ENCODE measurements at places on chromosomes 7 and 10.

GRCh38 chr10:85047979-85048378, 719.6 kb downstream of the CCSER2 start:
- no peak for DNase-seq

GRCh38 chr10:29816801-29817558, 182.2 kb upstream of the SVIL start:
- DNase-seq, result no peak

DNA sequence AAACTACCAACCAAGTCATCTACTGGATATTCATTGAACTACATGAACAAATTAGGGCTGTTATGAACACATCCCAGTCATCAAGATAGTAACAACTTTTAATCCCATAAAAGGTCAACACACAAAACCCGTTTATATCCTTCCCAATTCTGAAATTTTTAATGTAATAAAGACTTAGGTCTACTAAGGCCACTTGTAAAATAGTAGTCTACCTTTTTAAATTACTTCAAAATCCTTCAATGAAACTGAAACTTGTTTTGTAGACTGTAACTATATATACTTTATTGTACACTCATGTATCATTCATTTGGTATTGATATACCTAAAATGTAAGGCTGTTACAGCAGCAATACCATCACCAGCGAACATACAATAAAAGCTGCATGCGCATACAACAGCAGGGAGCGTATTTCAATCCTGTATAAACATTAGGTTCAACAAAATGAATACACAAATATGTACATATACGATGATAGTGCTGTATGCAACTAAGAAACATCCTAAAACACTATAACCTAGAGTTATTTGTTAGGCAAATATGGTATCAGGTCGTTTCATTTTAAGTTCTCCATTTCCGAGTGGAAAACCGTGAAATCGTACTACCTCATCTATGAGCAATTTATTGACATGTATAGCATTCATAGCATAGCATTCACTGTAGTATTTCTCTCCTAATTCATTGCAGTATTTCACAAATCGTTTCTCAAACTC, 973 bp downstream of the ATAD1 start:
- peak; percentile 9 for DNase-seq

- no peak for DNase-seq
Observed at GRCh38 chr7:86454753-86455152, 189.0 kb upstream of the GRM3 start.

DNA sequence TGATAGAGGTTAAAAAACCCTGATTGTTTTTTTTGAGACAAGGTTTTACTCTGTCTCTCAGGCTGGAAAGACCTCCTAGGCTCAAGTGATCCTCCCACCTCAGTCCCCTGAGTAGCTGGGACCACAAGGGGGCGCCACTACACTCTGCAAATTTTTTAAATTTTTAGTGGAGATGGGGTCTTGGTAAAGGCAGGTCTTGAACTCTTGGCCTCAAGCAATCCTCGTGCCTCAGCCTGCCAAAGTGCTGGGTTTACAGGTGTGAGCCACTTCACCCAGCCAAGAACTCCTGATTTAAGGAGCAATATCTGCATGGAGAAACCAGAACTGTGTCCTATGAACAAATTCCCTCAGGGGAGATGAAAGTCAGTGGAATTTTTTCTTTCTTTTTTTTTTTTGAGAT, 7.3 kb upstream of the KLHDC10 start:
- peak; percentile 38 for DNase-seq

DNA sequence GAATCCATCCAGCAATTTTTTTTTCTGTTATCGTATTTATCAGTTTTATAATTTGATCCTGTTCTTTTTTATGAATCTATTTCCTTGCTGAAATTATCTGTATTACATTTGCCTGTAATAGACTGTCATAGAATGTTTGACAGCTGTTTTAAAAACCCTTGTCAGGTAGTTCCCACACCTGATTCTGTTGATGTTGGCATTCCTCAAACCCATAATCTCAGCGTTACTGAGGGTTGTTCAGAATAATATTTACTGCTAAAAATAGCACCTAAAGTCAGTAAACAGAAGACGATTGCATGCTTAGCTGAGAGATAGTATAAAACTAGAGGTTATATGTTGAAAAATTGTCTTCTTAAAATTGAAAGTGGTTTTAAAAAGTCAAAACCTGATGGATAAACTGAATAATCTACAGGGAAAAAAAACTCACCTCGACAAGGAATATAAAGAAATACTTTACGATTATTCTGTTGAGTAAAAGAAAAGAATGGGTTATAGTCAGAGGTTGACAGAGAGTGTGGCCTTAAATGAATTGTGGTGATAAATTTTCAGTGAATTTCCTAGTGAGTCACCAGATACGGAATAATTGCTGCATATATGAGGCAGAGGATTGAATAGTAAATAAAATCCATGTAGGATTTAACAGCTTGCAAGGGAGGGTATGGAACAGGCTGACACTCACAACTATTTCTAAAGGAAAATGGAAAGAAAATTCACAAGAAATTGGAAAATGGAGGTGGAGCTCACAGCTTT, 824.1 kb upstream of the IGFBP3 start:
- no peak for DNase-seq

Data from fibroblast of the aortic adventitia (primary cell).